ENCODE measurements at places on chromosomes 1 and 21. TPM values are rescaled to one million over a fixed set of nuclear protein-coding genes. Genes with fewer than 3 reads are reported as not detected.

- no peak for DNase-seq
Observed at GRCh38 chr1:16218014-16218673, 5.7 kb upstream of the ARHGEF19 start.

- peak; percentile 21 for DNase-seq
Observed at GRCh38 chr1:63327417-63328054, 5.2 kb downstream of the FOXD3 start.

- DNase-seq: no peak
Observed at GRCh38 chr1:182205351-182206022, 144.0 kb upstream of the ZNF648 start.

- no peak for DNase-seq
Observed at GRCh38 chr1:186286615-186287315, 88.3 kb downstream of the TPR start.

GRCh38 chr1:6180268-6180706 lies at the start of gene CHD5:
Gene CHD5, minus strand, starts transcription at chr1:6180321. Its CDS starts 298 bp downstream, at chr1:6180023.
- no peak for DNase-seq

- DNase-seq: no peak
Observed at GRCh38 chr1:173444757-173445156, 32.4 kb upstream of the PRDX6 start.

The LRRN2 gene
- total RNA-seq: 0.82 TPM

The HNRNPCL1 gene
- not detected for total RNA-seq

The CHI3L1 gene
- total RNA-seq: not detected
